Lung (tissue), 17 donors: ENCODE measurements at places on chromosomes 16 and 17. TPM values are rescaled to one million over a fixed set of nuclear protein-coding genes. Genes with fewer than 3 reads are reported as not detected.

DNA sequence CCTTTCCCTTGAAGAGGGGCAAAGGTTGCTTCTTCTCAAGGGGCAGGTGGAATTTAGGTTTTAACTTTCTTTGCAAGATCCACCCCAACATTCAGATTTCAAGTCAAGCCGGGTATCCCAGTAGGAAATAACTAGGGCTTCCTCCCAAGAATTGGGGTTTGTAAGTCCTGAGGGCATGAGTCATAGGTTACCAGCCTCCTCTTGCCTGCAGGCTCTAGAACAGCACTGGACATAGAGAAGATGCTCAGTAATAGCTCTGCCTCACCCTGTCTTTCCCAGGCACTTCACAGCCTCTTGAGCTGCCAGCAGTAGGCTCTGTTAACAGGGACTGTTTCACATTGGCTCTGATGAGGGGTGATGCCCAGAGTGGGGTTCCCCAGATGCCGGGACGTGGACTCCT is 35.8 kb upstream of the ZFP90 start:
- no peak for DNase-seq

- DNase-seq, result no peak
Measured at GRCh38 chr17:56821847-56822534, 11.7 kb downstream of the C17orf67 start.

DNA sequence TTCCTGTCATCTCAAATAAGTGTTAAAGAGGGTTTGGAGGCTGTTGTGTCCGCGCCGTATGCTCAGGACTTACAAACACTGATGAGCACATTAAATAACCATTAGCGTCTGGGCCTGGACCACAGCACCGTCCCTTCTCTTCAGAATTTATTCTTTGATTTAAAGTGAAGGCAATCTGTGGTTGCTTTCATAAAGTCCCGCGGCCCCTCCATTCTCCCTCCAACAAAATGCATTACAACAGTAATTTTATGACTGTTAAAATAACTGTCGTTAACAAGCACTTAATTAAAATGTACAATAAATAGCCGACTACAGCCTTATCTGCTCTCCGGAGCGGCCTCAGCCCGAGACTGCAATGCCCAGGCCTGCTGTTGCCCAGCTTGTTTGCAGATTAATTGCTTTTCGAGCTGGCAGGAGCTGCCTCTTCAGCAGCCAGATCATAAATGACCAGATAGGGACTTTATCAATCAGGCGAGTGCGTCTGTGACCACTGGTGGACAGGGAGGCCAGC is 30.6 kb upstream of the IRX3 start:
- DNase-seq, result peak; percentile 97

DNA sequence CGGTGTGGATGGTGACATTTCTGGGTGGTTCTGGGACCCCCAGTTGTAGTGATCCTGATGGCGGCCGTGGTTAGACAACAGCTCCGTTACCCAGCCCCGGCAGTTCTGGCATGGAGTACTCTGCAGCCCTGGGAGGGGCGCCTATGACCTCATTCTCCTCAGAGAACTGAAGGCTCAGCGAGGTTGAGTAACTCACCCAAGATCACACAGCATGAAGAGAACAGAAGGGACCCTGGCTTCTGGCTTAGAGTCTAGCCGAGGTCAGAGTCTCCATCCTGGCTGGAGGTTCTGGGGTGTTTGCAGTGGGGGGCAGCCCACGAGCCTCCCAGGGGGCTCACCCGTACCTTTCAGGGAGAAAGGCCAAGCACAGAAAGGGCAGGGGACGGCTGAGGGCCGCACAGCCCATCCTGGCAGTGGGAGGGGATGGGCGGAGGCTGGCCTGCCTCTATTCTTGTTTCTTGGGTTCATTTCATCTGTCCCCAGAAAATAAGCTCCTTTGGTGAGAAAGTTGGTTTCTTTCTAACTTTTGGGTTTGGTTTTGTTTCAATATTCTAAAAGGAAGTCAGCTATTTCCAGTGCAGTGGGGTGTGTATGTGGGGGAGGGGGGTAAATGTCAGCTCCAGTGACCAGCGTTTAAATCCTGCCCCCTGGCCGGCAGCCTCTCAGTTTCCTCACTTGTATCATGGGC is 13.2 kb downstream of the ZFPM1 start:
- no peak for DNase-seq

DNA sequence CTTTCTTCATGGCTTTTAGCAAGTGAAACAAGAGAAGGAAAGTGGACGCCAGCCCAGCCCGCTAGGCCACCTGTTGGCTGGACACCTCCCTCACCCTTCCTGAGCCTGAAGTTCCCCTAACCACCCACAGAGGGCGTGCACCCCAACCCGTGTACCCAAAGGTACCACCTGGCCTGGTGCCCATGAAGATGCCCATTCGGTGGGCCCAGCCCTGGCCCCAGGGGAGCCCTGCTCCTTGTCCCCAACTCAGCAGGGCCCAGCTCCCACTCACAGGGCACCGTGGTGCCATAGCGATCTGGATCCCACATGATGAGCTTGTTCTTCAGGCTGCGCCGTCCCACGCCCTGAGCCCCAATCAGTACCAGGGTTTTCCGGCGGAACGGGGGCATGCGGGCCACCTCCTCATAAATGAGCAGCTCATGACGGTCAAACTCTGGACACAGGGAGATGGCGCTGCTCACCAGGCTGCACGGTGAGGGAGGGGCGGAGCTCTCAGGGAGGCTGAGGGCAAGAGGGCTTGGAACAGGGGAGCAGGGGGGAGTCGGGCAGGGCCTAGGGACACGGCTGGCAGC is 26.8 kb downstream of the MPP2 start:
- no peak for DNase-seq

GRCh38 chr16:85330694-85331188 is 218.5 kb upstream of the CIBAR2 start:
- peak; percentile 59 for DNase-seq

DNA sequence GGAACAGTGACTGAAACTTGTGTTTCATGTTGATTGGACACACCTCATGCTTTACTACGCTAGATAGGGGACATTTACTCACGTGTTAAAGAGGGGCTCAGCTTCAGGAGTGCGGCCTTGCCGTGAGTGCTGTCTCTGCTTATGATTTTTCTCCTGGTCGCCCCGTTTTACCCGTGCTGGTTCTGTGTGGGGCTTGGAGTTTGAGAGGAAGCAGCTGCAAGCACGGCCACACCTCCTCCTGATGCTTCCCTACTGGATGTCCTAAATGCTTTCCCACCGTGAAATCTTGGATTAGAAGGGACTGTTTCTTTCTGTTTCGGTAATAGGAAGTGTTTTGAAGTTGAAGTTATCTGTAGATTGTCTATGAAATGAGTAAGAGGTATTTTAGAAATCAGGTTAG is 54.0 kb upstream of the ZNF750 start:
- DNase-seq, result no peak

GRCh38 chr17:57422574-57423164 is 166.3 kb downstream of the MSI2 start:
- DNase-seq, result no peak

DNA sequence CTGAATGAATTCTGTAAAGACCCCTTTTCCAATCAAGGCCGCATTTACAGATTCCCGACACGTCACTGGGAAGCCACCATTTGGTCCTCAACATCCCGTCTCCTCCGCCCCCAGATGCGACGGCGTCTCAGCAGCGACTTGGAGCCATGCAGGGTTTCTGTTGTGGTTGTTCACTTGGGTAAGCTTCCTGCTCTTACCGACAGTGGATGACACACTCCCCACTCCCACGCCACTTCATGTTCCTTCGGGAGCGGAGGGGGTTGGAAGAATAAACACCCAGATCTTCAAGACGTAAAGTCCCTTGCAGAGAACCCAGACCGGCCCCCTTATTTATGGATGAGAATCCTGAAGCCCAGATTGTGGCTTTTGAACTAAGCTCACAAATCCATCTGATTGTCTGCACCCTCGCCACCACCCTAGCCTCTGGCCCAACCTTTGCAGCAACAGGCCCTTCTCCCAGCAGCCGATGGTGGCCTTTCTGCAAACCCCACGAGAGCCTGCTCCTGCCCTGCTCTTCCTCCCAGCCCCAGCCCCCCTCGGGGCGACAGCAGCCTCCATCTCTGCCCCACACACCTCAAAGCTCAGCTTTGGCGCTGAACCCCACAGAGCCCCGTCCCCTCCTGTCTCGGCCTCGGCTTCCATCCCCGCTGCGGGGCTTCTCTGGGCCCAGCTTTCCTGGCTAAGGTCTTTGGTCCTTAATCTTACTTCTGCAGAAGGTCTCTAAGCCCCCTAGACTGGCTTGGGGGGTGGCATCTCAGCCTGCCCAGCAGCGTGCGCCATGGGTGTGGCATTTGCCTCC is 19.0 kb upstream of the OSGIN1 start:
- DNase-seq, result no peak

DNA sequence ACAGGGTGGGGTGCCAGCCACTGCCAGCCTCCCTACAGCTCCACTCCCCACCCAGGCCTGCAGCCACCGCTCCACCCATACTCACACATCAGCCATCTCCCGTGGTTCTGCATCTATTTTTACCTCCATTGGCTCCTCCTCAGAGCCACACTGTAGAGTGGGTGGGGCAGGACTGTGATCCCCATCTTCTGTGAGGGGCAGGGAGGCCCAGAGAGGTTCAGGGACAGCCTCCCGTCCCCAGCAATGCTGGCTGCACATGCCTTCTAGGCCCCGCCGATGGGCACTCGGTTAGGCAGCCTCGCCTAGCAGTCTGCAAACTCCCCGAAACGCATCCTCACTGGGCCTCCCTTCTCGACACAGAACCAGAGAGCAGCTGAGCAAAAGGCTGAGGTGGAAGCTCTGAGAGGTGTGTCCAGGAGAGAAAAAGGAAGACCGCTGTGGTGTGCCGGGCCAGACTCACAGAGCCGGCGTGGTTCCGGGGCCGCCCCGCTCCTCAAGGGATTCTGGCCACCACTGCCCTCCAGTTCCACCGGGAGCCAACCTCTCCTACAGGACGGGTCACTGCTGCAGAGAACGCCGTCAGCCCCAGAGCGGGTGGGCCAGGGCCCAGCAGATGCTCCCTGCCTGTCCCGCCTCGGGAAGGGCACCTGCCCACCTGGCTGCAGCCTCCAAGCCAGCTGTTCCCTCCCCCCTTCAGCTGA is 71.9 kb downstream of the ABR start:
- no peak for DNase-seq

DNA sequence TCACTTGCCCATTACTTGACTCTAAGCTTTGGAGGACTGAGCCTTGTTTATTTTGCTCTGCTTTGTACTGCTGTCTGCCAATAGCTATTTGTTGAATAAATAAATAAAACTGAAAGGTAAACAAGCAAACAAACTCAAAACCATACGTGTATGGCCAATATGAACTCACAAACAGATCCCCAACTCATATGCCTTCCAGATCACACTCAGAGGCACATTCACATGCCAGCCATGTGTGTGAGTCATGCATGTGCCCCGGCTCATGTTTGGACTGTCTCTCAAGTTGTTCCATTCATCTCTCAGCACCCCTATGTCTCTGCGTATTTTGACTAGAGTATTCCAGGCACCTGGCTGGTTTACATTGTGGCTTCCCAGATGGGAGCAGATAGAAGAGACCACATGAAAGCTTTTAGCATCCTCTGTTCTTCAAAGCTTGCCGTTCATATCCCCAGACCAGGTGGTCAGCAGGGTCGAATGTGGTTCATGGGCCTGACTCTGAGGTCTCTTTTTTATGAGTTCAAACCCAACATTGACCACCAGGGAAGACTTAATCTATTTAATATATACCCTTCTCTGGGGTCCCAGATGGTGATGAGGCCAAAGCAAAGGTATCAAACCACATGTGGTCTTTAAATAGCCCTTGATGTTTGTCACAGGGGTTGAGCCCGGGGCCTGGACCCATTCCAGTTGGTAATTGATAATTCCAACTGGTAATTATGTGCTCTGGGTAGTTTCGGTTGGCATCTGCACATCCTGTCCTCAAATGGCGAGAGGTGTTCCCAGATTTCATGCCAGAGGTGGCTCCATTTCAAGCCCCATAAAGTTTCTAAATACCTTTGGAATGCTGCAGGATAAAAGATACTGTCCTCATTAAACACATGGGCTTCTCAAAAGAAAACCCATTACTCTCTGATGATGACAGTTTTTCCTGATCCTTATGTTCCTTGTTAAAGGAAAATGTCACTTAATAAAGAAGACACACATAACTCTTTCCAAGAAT is 287.3 kb upstream of the MAF start:
- DNase-seq, result no peak

DNA sequence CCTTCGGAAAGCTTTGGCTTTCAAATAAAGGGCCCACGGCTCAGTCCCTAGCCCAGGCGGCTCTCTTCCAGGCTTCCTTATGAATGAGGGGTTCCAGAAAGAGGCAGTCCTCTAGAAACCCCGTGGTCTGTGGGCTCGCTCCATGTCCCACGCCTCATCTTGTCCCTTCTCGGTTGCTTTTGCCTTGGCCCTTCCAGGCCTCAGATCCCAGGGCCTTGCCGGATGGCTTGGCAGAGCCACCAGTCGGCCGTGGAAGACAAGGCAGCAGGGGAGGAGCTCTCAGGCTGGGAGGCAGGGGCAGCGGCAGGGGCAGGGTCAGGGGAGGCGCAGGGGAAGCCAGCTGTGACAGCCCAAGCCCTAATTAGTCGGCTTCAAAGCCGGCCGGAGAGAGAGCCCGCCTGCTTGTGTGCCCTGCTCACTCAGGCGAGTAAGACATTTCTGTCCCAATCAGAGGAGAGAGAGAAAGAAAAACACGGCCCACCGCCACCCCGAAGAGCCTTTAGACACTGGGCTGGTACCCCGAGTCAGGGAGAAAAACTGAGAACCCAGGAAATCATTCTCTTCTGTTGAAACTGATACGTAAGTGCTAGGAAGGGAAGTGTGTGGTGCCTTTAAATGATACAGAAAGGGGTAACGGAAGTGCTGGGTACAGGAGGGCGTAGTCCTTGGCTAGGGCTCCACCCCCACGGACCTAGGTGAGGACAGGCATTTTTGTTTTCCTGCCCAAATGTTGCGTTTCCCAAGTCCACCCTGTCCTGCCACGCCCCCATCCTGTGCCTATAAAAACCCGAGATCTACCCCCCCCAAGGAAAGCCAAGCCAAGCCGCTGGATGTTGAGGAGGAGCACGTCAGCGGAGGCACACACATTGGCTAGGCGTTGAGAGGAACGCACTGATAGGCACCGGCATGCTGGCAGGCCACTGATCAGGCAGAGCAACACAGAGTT is 27.8 kb upstream of the MEIOC start:
- DNase-seq, result peak; percentile 86

TBKBP1 gene
- 12.1 TPM for total RNA-seq

SLC46A1 gene
- 23.8 TPM for total RNA-seq

KCNAB3 gene
- 1.3 TPM for total RNA-seq

TOB1 gene
- 75.5 TPM for total RNA-seq
